ENCODE measurements at places on chromosomes 3 and 15. TPM values are rescaled to one million over a fixed set of nuclear protein-coding genes. Genes with fewer than 3 reads are reported as not detected.

DNA sequence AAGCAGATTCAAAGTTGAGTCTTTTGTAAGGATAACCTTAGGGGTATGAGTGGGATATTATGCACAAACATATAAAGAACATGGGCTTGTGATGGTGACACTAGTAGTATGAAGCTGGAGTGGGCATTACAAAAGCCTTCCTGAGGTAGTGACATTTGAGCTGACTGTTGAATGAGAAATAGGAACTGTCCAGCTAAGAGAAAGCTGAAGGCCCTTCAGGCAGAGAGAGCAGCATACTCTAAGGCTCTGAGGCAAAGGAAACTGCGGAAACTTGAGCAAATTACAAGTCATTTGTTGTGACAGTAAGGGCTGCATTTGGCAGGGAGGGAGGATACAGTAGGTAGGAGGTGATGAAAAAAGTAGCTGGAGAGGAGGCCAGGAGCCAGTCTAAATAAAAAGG is 190.7 kb upstream of the CD96 start:
- no peak for DNase-seq

DNA sequence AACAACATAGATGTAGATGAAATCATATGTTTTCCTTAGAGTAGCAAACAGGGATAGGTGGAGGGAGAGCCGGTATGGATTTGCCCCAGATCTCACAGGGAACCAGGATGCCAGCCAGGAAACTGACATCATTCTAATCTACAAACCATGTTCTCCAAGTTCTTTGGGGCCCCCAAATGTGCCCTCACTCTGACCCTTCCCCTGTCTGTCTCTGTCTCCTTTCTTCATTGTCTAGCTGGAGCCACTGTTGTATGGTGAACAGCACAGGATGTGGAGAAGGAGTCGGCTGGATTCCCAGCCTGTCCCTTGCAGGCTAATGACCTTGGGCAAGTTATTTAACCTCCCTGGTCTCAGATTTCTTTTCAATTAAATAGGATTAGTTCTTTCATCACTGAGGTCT is 962 bp downstream of the ATP13A5 start:
- no peak for DNase-seq

GRCh38 chr3:66722675-66723074 is 221.9 kb upstream of the LRIG1 start:
- DNase-seq = peak; percentile 27

Gene CPN2
- total RNA-seq = 0.14 TPM

DNA sequence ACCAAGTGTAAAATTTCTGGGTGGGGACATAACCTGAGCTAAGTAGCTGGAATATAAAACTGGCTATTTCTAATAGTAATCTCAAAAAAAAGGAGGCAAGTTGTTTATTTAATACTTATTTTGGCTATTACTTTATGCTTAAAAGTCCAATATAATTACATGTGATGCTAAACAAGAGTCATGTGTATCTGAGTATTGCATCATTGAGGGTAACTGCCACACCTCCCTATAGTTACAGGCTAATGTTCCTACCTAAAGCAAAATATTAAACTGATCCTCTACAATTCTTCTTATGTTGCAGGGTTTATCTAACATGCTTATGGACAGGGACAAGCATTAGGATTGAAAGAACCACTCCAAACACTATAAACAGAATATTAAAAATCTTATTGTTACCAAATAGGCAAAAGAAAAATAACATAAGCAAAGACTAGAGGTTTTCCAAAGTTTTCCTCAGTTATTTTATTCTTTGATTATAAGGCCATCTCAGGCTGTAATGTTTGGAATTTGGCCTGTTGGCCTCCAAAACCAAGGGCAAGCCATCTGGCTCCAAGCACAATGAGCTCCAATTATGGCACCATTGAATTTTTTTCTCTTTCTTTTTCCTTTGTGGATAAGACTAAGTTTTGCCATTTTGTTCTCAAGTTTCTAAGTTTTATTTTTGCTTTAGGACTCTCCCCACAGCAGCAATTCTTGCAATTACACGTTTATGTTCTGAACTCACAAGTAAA is 75.8 kb upstream of the ABI3BP start:
- DNase-seq = no peak

Gene RHCG
- total RNA-seq = not detected

DNA sequence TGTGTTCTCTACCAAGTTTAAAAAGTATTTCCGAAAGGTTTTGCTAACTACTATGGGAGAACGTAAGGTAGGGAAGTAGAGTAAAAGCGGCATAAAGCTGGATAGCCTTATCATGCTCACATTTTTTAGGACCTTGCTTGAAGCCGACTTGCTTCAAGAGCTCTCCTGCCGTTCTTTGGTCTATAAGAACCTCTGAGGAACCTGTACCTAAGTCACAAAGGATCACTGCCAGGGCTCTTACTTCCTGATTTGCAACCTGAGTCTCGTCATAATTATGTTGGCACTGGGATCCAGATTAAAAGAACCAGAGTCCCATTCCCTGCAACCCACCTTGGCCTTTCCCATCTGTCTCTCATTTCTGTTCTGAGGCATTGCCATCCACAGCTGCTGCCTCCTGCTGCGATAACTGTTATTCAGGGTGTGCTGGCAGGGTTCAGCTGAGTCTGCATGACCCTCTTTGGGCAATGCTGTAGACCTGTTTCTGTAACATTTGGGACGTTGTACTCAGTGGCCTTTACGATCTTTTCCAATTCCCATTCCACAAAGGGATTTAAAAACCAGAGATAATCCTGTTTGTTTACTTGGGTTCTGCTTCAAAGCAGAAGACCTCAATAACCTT is 131.0 kb upstream of the UMPS start:
- DNase-seq = no peak

Gene CCR1
- total RNA-seq = 8.7 TPM

DNA sequence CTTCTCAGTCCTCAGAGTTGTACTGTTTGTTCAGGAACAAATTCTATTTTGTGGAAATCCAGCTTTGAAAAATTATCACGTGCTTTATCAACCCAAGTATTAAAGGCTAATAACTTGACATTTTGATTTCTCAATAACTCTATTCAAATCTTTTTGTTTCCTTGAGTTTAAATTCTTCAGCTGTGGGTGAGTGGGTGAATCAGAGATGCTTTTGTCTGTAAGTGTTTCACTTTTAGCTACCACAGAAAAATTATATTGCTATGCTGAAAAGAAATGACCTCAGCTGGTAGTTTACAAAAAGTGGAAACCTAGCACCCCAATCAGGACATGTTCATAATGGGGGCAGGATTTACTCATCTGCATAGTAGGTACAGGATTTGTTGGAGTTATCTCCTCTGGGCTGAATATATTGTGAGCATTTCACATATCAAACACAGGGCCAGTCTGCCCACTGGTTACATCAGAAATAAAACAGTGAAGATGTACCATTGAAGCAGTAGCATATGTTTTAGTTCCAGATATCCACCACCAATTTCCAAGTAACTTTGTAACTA is 30.5 kb downstream of the MINDY4B start:
- no peak for DNase-seq

Gene LRRC31
- total RNA-seq = 16.5 TPM

DNA sequence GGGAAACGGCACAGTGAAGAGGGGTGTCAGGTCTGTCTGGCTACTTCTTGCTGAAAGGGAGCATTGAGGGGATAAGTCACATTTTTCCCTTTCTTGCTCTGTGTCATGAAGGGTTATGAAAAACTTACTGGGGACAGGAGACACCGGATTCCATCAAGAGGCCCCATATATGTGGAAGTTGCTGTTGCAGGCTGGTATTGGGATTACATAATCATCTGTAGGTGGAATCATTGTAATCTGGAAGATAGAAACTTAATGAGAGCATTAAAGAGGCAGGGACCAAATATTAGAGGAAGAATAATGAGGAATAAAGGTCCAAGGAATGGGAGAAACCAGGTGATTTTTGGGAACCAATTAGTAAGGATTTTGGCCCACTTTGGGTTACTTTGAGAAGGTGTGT is 4.2 kb upstream of the TCAIM start:
- no peak for DNase-seq

DNA sequence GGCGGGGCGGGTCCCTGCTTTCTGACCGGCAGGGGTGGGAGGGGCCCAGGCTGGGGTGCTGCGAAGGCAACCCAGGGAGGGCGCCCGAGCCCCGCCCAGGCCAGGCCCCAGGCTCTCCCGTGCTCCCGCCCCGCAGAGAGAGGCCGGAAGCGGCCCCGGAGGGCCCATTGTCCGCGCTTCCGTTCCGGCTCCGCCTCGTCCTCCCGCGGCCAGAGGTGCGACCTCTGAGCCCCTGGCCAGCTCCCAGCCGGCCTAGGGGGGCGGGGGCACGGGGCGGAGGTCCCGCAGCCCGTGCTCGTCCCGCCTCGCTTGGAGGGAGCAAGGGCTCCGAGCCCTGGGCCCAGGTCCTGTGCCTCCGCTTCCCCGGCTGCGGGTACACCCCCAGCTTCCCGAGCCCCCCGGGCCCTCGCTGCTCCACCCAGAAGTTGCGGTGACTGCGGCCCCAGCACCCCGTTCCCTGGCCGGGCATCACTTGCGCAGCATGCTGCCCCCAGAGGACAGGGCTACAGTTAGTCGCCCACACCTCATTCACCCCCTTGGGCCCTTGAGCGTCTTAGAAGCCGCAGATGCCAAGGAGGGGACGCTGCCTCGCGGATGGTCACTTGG is 20.4 kb upstream of the PLXND1 start:
- DNase-seq = peak; percentile 96

GRCh38 chr15:31461911-31462480 is 135.4 kb downstream of the KLF13 start:
- peak; percentile 47 for DNase-seq

DNA sequence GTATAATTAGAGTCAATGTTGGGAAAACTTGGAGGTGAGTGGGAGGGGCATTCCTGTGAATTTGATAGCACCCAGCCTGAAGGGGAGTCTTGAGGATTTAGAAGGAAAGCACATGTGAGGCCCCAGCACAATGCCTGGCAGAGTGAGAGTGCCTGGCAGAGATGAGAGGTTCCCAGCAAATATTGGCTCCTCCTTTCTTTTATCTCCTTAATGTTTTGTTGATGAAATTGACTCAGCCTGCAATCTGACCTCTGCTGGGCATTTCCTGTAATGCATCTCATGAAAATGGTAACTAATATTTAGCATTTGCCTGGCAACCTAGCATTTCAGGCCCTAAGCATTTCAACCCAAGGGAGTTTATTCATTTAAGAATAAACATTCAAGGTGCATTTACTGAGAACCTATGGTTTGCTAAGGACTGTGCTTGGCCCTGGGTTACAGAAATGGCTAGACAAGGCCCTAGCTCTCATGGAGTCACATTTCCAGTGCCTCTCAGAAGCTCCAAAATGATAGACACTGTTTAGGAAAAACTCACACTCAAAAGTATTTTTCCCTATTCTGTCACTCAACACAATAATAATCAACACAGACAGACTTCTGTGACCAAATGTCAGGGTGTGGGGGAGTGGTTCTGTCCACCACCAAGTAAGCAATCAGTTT is 19.0 kb downstream of the PDHB start:
- DNase-seq = no peak

GRCh38 chr3:3241596-3241995 is 62.1 kb upstream of the CRBN start:
- DNase-seq = no peak

Gene PLXNA1
- total RNA-seq = 11.8 TPM

Gene KBTBD12
- 5.5 TPM for total RNA-seq

- DNase-seq = peak; percentile 74
Measured at GRCh38 chr3:134057654-134058110, 28.0 kb upstream of the SLCO2A1 start.

Data from mucosa of descending colon (tissue), 3 donors.